ENCODE measurements at places on chromosomes 2 and 18. TPM values are rescaled to one million over a fixed set of nuclear protein-coding genes. Genes with fewer than 3 reads are reported as not detected.

Gene FBXO11
- total RNA-seq: 25.6 TPM

Gene CRYGD
- total RNA-seq: not detected

Gene GALNT13
- total RNA-seq: not detected

Gene TMEM200C
- not detected for total RNA-seq

Gene SCYGR2
- total RNA-seq: not detected

Gene PDE1A
- 0.36 TPM for total RNA-seq

Gene SLC16A14
- total RNA-seq: not detected

Gene BOLL
- not detected for total RNA-seq

Gene WDR35
- 12.9 TPM for total RNA-seq

DNA sequence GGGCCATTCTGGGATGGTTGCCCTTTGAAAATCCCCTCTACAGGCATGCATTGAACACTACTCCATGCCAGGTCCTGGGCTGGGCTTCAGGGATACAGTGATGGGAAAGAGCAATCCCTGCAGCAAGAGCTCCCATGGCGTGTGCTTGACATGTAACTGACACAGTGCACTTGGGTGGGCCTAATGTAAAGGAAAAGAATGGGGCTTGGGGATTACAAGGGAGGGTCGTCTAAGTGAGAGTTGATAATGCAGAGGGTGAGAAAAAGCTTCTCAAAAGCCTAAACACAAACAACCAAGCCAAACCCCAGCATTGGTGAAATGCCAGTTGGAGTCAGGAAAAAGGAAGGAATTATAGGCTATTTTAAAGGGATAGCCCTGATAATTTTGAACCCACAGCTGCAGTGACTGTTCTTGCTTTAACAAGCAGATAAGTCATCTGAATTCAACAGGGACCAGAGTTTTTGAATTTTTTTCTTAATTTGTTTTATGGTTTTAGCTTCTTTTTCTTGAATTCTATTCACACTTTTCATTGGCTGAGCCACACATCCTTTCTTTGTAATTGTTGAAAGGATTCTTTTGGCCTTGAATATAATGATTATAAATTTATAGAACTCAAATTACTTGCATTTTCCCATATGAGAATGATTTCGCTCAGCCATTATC lies 308.7 kb downstream of the LPIN1 start:
- no peak for DNase-seq

DNA sequence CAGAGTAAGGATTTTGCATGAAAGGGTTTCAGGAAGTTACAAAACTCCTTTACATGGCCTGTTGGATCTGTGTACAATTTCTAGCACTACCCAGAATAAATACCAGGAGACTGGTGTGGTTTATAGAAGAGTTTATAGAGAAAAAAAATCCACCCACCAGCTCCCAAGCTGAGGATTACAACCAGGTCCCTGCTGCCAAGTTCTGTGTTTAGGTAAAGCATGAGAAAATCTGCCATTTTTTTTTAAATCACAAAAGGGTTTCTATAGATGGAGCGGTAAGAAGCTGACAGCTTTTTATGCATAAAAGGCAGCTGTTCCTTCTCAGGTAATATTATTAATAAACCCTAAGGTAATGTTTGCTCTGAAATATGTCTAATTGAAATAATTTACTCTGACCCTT lies 545.4 kb upstream of the ZEB2 start:
- no peak for DNase-seq

DNA sequence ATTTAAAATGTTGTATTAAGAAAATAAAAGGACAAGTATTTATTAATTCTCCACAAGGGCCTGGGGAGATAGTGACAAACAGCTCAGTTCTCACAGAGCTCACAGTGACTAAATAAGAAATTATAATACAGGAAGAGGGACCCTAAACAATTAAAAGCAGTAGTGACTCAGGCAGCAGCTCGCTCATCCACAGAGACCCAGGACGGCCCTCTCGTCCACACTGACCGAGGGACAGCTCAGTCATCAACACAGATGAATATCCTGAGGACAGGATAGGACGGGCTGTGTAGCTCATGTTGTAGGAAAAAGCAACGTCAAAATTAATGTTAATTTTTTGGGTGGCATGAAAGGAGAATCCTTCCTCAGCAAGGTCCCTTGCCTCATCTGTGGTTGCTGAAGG lies 44.1 kb downstream of the PARD6G start:
- no peak for DNase-seq

DNA sequence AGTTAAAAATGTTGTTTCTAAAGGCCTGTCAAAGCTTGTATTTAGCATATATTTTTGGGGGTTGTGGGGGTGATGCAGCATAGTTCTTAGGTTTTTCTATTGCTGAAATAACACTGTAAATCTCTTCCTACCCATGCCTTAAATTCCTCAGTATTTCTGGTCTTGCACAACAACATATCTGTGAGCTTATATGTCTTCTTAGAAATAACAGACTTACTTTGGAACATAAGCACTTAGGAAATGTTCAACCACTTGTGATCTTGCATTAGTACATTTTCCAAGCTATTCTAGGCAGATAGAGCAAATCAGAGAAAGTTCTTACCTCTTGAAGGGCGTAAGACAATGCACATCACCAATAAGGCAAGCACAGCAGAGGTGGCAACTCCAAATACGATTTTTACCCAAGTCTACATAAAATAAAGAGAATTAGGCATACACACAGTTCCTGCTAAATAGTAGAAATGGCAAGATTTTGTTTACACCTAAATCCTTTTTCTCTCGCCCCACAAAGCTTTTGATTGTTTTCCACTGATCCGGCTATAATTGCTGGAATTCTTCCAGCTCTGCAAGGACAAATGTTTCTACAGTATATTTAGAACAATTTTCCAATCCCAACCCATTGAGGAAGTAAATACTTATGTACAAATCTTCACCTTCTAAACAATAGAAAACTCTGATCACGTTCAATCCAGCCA lies 512 bp downstream of the FAP start:
- peak; percentile 42 for DNase-seq

GRCh38 chr18:31041271-31042083 lies 1.1 kb downstream of the DSC3 start:
- DNase-seq: no peak

DNA sequence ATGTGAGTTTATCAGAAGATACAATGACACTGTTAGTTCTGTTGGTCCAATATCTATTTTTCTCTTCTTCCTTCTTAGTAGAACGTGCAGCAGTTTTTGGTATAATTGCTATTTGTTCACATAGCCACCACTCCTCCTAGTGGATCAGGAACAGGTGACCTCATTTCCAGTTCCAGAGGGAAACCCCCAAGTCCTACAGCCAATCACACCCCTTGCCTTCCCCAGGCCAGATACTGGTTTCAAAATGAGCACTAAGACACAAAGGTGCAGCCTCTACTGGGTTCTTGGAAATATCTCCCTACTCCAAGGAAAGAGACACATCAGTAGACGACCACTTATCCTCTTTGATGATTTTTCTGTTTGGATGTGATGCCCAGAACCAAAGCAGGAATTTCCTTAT lies 103.2 kb downstream of the TCF4 start:
- no peak for DNase-seq

DNA sequence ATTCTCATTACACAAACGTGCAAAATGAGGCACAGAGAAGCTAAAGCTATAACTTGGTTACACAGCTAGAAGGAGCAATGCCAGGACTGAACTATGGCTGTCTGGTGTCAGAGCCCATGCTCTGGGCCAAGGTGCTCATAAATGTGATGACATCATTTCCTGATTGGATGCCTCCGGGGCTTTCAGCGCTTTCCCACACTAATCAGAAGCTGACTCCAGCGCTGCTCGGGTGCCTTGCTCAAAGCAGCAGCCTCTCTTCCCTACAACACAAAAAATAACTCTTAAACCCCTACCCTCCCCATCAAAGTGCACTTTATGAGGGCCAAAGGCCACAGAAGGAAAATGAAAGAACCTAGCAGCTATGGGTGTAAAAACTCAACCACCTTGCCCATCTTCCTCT lies 90.7 kb downstream of the STK39 start:
- DNase-seq: peak; percentile 69

DNA sequence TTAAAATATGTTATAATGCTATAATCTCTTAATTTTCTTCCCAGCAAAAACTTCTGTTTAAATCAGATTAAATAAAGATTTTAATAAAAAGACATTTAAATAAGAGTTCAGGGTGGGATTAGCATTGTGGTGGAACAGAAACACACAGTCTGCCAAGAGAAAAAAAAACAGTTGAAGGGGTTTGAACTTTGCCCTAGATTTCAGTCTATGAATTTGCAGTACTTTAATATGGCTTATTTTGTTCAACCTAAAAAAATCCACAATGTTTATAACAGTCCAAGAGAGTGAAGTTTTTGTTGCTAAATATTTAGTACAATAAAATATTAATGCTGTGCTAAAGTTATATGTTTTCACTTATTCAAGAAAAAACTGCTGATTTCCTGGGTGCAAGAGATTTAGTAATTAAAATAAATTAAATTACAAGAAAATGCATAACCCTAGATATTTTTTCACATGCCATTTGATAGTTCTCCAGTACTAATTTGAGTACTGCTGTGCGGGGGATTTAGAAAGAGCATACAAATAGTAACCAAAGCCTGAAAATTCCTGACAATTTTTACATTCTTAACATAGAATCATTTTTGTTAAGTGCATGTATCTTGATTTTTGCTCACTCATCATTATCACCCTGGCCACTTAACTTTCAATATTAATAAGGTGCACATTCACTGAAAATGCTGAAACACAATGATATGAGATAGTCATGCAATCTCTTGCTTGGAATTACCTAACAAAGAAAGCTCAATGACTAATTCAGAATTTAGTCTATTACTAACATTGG lies 52.6 kb downstream of the SLC40A1 start:
- no peak for DNase-seq

GRCh38 chr2:191617575-191617974 lies 60.4 kb upstream of the NABP1 start:
- DNase-seq: no peak

DNA sequence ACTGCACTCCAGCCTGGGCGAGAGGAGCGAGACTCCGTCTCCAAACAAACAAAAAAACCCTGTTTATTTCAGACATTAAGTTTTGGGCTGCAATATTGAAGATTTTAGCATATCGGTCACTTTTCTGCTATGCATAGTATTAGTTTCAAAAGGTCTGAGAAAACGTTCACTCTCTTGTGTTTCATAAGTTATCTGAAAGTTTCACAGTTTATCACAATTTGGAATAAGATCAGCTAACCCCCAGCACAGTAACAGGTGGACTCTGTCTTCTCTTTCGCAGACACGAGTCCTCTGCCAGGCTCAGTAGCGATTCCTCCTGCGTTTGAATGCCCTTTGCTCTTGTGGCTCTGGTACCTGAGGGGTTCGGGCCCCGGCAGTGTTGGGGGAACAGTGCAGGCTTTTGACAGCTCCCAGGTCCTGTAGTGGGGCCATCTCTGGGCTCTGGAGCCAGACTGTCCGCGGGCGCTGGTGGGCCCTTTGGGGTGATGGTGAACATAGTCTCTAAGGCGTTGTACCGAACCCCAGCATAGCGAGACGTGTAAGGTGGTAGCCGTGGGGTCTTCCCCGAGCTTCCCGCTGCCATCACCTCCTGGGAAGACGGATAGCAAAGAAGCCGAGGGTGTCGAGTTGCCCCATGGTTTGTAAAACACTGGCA lies 20.4 kb downstream of the NFATC1 start:
- no peak for DNase-seq

DNA sequence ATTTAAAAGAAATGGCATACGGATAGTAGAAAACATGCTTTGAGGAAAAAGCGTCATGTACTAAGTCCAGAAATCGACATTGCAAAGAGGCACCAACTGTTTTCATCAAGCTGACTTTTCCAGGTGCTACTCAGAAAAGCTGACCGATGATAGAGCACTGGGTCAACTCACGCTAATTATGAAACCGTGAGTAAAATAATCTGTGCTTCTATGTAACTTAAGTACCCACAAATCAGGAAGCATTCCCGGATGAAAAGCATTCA lies 353 bp upstream of the NUP35 start:
- no peak for DNase-seq

GRCh38 chr2:238882082-238882755 lies 34.3 kb downstream of the TWIST2 start:
- no peak for DNase-seq

- DNase-seq: no peak
Measured at GRCh38 chr18:9182852-9183399, 46.3 kb downstream of the ANKRD12 start.

DNA sequence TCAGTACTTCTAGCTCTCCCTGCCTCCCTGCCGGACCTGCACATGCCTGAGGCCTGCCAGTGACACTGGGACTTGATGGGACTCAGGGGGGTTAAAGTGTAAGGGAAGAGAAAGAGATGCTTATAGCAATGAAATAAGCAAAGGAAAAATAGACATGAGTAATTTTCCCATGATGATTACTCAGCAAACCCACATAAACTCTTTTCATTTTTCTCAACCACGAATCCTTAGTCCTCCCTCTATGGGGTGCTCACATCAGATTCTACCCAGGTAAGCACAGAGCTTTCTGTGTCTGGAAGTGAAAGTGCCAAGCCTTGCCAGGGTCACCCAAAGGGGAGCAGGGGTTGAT lies 44.8 kb upstream of the ANKRD62 start:
- DNase-seq: no peak

DNA sequence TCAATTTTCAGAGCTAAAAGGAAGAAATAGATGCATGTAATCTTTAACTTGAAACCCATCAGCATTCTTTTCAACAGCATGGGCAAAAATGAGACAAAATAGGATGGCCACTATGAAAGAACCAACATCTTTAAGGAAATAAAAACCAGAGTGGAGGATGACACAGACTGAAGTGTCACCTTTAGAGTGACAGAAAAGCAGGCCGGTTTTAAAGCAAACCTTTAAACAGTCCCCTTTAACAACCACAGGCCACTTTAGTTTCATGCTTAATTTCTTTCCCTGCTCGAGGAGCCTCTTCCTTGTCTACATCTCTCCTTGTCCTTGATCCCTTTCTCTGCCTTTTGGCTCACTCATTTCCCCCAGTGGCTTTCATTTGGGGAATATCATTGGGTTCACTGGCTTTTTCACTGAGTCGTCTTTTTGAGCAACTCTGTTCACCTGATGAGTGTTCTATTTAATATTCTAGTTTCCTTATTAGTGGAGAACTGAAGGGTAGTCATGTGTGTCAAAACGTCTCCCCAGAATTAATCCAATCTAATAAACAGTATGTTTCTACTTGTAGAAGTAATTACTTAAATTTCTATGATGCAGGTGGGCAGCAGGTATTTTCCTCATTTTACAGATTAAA lies 72.5 kb downstream of the DOCK10 start:
- DNase-seq: no peak

Data from RPMI7951 (cell line).